Purkinje cell (primary cell): ENCODE measurements at places on chromosomes 7 and 10. TPM values are rescaled to one million over a fixed set of nuclear protein-coding genes. Genes with fewer than 3 reads are reported as not detected.

Gene FAM171A1
- 19.3 and 20.5 TPM in 2 replicates for polyA plus RNA-seq

Gene NEUROG3
- not detected in 2 replicates for polyA plus RNA-seq

Gene CFAP69
- polyA plus RNA-seq = 6.6 and 11.6 TPM in 2 replicates

Gene AKR1C4
- not detected in 2 replicates for polyA plus RNA-seq

Gene ARMC3
- polyA plus RNA-seq = 1.2 TPM in 1 of 2 replicates, not detected in the other

Gene MBLAC1
- 0.28 TPM in 1 of 2 replicates, not detected in the other for polyA plus RNA-seq

Gene CYP2C8
- 6.0 and 6.8 TPM in 2 replicates for polyA plus RNA-seq

Gene TMEM178B
- 6.1 and 7.2 TPM in 2 replicates for polyA plus RNA-seq

Gene OR6V1
- polyA plus RNA-seq = 1.2 TPM in 1 of 2 replicates, not detected in the other
